HepG2 (cell line): ENCODE measurements at places on chromosomes 2 and 18.

DNA sequence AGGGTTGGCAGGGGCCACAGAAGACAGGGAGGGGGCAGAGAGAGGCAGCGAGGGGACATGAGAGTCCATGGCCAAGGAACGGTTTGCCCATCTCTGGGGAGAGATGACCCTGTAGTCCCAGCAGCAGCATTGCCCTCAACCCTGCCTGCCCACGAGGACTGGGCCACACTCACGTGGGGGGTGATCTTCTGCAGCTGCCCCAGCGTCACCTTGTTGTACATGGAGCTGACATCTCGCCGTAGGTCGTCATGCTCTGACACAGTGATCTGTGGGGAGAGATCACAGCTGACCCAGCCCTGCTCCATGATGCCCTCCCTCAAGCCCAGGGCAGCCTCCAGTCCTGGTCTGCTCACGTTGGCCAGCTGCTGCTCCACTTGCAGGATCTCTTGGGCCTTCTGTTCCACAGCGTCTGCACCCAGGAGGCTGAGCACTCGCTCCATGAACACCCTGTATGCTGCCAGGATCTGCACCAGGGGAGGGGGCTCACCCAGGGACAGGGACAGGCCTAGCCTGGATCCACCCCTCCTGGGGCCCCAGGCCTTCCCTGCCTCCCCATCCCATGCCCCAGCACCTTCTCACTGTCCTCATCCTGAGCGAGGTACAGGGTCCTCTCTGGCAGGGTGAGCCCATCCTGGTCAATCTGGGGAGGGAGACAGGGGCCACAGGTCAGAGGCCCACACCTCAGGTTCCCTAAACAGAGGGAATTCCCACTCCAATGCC lies 2.8 kb downstream of the ECEL1 start:
- DNase-seq, result no peak

DNA sequence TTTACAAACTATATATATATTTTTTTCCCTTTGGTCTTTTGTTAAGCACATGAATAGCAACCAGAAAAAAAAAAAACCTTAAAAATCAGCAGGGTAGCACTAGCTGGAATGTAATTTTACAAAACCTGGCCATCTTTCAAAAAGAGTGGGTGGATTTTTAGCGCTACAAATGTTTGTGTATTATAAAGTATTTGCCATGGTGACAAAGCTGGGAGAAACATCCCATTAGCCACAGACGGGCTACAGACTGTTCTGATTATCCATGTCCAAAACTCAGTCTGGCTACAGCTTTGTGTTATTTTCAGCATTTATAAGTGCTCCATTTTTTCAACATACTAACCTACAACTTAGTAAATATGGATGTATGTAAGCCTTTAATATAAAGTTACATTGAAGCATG lies 249.5 kb upstream of the TANK start:
- DNase-seq, result no peak

GRCh38 chr2:239788576-239789098 lies 236.5 kb downstream of the NDUFA10 start:
- no peak for DNase-seq

GRCh38 chr2:231988179-231988866 lies 26.8 kb downstream of the DIS3L2 start:
- DNase-seq, result no peak

DNA sequence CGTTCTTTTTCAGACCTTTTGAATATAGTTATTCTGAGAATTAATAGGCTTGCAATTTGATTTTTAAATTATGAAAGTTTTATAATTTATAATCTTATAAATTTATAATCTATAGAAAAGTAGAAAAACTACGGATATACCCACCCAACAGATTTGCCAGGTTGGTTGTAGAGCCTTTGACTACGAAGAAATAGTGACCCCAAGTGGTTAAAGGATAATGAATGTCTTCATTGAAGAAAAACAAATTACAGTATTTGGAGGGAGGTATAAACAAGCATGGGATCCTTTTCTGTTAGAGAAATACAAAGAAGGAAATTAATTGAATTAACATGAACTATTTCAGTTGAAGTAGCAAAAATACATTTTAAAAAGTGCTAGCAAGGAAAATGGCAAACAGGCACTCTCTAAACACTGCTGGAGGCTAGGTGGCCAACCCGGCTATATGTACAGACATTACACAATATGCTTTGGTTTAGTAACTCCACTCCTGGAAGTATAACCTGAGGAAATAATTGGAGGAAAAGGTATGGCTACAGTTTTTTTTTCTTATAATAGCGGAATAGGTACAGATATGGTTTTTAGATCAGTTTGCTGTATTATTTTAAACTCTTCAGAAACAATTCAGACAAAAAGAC lies 110.9 kb downstream of the MIB1 start:
- DNase-seq, result no peak

DNA sequence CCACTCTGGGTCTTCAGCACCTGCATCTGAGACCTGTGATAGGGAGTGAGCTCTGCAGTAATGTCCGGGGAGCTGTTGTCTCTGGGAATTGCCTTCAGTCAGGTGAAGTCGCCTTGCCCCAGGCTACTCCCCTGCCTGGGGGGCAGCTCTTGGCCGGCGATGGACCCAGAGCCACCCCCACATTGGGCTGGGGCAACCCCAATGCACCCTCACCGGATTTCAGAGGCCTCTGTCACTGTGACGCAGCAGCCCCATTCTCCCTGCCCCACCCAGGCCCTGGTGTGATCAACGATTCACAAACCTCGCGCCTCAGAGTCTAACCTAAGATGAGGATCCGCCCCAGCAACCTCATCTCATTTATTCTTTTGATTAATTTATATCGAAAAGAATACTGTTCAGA lies 303.6 kb downstream of the NDUFA10 start:
- DNase-seq, result no peak
